Fibroblast of skin of left quadriceps (primary cell): ENCODE measurements at places on chromosomes 5 and 9.

DNA sequence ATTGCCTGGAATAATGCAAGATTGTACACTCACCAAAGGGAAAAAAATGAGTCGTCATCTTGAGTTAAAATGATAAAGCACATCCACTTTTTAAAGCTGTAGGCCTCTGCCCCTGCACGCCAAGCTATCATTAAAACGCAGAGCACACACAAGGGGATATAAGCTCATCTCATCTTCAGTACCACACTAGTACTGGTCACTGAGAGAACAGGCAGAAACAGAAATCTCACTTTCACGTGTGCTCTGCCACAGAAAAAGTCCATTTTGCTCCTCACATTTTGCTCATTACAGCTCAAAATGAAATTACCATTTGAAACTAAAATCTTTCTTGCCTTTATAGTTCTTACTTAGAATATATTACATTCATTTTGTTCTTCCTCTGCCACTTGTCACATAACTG lies 99.2 kb upstream of the SLC30A5 start:
- DNase-seq, result no peak

DNA sequence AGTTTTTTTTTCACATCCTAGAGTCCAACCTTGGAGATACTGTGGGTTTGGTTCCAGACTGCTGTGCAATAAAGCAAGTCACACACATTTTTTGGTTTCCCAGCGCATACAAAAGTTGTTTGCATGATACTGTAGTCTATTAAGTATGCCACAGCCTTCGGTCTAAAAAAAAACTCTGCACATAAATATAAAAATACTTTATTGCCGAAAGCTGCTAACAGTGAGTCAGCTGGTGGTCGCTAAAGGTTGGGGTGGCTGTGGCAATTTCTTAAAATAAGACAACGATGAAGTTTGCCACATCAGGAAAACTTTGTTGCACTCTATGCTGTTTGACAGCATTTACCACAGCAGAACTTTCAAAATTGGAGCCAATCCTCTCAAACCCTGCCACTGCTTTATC lies 37.4 kb downstream of the UBQLN1 start:
- DNase-seq, result no peak

- DNase-seq, result no peak
Observed at GRCh38 chr9:132875159-132875558, 2.9 kb downstream of the AK8 start.

GRCh38 chr9:138044485-138045383 lies 167.2 kb downstream of the CACNA1B start:
- DNase-seq, result no peak

GRCh38 chr5:64331597-64332277 lies 166.1 kb downstream of the RNF180 start:
- no peak for DNase-seq

DNA sequence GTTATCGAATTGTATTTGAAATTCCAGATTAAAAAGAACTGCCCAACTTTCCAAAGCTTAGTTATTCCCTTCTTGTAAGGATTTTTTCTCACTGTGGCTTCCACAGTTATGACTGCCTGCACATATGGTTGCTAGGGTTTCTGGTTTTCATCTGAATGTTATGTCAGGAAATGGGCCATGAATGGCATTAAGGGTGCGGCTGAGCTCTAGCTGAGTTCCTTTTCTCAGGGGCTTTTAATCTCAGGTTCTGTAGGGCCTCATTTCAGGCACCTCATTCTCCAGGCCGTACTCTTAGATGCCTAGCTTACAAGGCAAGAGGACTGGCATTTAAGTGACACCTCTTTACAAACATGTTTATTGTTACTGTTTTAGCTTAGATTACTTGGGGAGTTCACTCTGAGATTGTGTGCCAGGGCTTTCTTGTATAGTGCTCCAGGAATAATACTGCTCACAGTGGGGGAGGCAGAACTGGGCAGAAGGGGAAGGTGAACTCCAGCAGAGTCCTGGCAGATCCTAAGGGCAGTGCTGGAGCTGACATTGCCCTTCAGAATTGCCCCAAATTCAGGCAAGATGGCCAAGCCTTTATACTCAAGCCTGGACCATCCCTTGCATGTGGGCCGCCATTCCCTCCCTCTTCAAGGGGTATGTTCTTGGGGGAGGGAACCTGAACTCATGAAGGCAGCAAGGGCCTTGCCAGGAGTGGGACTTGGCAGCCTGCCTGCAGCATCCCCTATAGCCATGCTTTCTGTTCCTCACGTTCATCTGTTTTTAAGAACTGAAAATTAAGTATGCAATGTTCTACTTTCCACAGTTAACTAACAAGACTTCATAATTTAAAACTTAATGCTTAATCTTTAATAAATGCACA lies 111.5 kb downstream of the KDM4C start:
- no peak for DNase-seq

GRCh38 chr5:172758077-172758833 lies 12.7 kb downstream of the DUSP1 start:
- DNase-seq, result peak; percentile 79

DNA sequence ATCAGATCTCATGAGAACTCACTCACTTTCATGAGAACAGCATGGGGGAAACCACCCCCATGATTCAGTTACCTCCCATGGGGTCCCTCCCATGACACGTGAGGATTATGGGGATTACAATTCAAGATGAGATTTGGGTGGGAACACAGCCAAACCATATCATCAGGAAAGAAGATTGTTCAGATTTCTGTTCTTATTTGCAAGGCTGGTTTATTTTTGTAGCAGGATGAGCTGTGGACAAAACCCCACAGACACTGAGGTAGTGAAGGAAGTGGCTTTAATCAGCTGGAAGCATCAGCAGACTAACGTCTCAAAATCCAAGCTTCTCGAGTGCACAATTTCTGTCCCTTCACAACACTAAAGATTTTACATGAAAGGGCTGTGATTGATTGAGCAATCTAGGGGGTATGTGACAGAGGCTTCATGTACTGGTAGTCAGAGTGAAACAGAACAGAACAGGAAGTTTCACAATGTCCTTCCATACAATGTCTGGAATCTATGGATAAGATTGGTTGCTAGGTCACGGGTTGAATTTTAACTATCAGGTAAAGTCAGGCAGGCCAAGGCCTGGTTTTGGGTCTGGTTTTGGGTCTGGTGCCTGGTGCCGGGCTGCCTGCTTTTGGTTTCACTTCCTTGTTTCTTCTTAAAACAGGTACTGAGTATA lies 91.3 kb upstream of the ZNF366 start:
- DNase-seq, result peak; percentile 52

DNA sequence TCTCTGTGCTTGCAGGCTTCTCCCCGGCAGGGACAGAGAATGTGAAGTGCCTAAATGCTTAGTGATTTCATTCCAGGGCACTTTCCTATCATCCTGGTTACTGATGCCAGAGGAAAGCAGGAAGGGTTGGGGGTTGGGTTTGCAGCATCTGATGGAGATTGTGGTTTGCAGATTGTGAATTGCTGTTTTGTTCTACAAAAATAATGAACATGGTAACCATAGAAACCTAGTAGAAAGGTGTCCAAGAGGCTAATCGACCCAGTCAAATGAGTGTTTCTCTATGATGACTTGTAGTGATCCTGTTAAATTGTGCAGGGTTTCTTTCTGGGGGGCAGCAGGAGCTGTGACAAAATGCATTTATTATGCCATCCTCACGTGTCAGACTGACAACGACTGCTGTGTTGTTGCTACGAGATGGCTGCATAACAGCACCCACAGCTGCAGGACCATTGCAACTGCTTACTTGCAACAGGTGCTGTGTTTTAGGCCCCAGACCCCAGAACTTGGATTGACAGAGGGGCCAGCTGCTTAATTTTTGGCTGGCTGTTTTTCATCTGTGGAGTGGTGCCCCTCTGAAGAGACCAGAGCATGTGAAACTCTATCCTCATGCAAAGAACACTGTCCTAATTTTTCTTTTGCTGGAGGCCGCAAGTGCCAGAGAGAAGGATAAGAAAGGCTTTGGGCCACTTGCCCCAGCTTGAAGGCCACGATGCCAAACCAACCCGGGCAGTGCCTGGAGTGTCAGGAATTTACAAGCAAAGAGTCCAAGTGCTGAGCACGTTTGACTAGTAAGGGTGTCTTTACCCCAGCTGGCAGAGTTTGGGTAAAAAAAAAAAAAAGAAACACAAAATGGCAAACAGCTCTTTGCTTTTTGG lies 397.8 kb downstream of the GADD45G start:
- no peak for DNase-seq

DNA sequence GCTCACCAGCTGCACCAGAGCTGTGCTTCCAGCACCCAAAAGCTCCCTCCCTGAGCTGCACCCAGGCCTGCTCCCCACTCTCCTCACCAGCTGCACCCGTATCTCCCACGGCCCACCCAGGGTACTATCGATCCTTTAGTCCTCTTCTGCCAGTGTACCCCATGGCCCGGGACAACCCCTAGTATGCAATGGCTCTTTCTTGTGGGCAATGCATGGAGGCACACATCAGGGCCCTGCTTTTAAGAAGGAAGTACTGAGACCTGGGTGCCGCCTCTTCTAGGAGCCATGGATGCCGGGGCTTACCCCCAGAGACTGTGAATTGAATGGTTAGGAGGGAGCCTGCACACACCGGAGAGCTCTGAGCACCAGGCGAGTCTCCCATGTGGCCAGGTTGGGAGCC lies 49.5 kb downstream of the TENT4A start:
- DNase-seq, result no peak

DNA sequence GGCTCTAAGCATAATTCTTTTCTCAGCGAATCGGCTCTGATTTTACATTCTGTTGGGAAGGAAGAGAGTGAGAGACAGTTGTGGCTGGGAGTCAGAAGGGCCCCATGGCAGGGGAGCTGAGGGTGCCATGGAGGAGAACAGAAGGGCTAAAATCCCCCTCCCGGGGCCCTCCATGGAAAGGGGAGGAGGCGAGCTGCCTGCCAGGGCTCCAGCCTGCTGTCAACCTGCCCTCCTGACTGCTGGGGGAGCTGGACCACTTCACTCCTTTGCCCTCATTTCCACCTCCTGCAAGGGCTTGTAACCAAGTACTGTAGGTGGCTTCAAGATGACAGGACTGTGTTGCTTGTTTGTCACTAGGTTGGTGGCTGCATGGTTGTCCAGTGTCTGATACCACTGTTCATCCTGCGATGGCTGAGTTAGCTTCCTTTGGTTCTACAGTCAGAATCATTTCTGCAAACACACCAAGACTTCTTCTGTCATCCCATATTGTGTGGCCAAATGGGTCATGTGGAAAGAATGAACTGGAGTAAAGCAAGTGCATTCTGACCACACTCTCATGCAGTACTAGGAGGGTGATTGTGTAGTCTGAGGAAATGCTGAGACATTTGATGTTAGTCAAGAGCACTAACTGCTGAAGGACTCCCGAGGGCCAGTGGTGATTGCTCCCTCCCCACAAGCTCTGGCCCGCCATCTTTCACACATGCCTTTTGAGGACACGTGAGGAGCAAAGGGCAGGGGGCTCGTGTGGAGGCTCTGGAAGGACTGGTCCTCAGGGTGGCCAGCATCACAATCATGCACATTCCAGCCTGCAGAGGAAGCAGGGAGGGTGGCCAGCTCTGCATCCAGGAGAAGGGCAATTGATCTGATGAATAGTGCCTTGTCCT lies 307.2 kb downstream of the GADD45G start:
- no peak for DNase-seq

DNA sequence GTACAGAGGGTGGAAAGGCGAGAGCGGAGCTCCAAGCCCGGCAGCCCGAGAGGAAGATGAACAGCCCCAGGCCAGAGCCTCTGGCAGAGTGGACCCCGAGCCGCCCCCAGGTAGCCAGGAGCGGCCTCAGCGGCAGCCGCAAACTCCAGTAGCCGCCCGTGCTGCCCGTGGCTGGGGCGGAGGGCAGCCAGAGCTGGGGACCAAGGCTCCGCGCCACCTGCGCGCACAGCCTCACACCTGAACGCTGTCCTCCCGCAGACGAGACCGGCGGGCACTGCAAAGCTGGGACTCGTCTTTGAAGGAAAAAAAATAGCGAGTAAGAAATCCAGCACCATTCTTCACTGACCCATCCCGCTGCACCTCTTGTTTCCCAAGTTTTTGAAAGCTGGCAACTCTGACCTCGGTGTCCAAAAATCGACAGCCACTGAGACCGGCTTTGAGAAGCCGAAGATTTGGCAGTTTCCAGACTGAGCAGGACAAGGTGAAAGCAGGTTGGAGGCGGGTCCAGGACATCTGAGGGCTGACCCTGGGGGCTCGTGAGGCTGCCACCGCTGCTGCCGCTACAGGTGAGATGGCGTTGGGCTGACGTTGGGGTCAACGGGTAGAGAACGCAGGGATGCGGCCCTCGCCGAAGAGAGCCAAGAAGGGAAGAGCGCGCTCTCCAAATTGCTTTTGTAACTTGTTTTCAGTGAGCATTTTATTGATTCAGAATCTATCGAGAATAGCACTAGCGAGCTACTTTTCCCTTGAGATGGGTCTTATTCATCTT lies at the start of gene PTGER4:
Gene PTGER4 (plus strand): TSS at position 3 of the 769 bp plus-strand sequence. CDS start 1,079 bp downstream, outside the sequence.
- DNase-seq, result no peak

DNA sequence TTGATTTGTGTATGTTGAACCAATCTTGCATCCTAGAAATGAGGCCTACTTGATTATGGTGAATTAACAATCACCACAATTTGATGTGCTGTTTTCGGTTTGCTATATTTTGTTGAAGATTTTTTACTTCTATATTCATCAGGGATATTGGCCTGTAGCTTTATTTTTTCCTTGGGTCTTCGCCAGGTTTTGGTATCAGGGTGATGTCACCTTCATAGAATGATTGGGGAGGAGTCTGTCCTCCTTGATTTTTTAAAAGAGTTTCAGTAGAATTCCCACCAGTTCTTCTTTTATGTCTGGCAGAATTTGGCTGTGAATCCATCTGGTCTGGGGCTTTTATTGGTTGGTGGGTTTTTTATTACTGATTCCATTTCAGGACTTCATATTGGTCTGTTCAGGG lies 115.2 kb downstream of the CPLANE1 start:
- DNase-seq, result peak; percentile 14

- DNase-seq, result no peak
Observed at GRCh38 chr9:80134487-80134886, 562.7 kb downstream of the TLE4 start.

- DNase-seq, result no peak
Observed at GRCh38 chr5:8953016-8953415, 592.9 kb downstream of the SEMA5A start.

DNA sequence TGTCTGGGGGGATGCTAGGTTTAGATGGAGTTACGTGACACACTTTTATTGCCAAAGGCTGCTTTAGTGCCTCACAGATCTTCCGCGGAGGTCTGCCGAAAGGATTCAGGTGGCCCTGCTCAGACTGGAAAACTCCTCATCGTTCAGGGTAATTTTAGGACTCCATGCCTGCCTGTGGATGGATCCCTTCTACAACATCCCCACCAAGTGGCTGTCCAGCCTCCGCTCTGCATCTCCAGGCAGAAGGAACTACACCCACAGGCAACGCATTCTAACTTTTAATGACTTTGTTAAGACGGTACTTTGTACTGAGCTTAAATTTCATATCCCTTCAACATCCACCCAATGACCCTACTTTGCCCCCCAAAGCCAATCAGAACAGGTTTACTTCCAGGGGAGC lies 29.4 kb downstream of the ATPSCKMT start:
- no peak for DNase-seq

DNA sequence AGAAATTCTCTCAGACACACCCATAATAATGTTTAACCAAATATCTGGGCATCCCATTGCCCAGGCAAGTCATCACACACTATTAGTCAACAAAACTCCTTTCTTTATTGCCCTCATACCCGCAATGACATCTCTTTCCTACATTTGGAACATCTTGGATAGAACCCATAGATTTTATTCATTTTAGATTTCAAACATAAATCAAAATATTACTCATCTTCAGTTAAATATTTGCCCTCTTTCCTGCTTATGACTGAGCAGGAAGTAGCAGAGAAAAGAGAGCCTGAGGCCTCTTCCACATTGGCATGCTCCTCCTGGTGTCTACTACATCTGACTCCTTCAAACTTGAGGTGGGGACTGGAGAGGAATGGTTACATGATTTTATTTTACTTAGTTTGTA lies 592.0 kb downstream of the CHSY3 start:
- no peak for DNase-seq

- DNase-seq, result no peak
Observed at GRCh38 chr9:1087120-1087881, 37.1 kb downstream of the DMRT2 start.
